ENCODE measurements at places on chromosomes 3 and 15.

DNA sequence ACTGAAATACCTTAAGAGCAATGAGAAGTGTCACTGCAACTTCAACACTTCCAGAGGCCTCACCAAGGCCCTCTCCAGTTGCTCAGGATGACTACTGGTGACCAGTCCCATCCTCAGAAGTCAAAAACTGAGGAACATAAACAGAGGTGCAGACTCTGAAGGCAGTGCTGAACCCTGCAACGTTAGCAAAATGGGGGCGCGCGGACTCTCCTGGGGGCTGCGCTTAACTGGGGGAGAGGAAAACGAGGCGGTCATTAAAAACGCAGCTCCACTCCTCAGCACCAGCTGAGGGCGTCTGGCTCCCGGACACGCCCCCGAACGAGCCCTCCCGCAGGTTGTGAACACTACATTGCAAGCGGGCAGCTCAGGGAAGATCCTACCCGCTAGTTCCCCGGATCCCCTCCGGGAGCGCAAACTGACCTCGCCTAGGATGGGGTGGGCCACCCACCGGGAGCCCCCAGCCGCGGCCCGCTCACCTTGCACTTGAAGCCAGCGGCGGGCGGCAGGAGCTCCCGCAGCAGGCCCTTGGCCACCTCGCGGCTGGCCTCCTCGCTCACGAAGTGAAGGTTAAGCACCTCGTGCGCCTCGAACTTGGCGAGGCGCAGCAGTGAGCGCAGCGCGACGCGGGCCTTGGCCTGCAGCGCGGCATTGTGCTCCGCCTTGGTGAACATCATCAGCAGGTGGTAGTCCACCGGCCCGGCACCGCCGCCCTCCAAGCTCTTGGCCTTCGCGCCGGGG lies 711 bp downstream of the XXYLT1 start:
- DNase-seq = peak; percentile 65

- DNase-seq = peak; percentile 20
Observed at GRCh38 chr3:24387493-24387892, 107.2 kb downstream of the THRB start.

DNA sequence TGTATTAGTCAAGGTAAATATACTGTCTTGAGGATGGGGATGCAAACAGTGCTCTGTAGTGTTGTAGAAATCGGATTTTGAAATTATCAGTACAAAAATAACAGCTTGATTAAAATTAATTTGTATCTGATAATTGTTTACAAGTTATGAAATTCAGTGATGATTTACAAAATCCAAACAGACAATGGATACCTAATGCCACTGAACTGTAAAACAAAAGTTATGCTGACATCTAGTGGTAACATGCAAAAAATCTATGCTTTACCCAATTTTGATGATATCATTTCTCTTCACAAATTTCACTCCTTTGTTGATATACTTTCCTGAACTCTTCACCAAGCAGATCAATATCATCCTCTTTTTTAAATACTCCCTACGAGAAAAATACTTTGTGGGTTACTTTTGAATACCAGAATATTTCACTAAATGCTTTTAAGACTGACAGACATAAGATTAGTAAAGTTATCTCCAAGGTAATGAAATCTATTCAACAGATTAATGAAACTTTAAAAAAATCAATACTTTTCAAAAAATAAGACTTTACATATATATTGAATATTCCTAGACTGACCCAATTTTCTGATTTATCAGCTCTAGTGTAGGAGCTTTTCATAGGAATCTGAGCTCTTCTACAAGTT lies 36.0 kb downstream of the MNS1 start:
- peak; percentile 42 for DNase-seq

GRCh38 chr3:31234145-31234544 lies 298.6 kb upstream of the STT3B start:
- DNase-seq = no peak

- DNase-seq = peak; percentile 70
Observed at GRCh38 chr3:156150434-156151066, 30.2 kb downstream of the KCNAB1 start.

DNA sequence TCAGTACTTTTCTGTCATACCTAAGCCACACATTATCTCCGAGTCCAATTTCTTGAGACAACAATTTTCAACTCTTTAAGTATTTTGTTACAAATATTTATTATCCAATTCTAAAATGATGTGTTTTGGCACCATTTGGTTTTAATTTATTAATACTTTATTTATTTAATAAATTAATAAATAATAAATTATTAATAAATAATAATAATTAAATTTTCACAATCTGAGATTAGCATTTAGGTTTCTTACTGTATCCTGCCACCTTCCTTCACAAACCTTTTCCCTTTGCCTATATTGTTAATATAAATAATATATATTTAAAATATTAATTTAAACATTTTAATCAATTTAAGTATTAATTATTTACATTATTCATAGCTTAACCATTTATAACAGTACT lies 23.9 kb downstream of the TMEM207 start:
- no peak for DNase-seq

- no peak for DNase-seq
Observed at GRCh38 chr3:143306407-143306806, 186.8 kb downstream of the CHST2 start.

DNA sequence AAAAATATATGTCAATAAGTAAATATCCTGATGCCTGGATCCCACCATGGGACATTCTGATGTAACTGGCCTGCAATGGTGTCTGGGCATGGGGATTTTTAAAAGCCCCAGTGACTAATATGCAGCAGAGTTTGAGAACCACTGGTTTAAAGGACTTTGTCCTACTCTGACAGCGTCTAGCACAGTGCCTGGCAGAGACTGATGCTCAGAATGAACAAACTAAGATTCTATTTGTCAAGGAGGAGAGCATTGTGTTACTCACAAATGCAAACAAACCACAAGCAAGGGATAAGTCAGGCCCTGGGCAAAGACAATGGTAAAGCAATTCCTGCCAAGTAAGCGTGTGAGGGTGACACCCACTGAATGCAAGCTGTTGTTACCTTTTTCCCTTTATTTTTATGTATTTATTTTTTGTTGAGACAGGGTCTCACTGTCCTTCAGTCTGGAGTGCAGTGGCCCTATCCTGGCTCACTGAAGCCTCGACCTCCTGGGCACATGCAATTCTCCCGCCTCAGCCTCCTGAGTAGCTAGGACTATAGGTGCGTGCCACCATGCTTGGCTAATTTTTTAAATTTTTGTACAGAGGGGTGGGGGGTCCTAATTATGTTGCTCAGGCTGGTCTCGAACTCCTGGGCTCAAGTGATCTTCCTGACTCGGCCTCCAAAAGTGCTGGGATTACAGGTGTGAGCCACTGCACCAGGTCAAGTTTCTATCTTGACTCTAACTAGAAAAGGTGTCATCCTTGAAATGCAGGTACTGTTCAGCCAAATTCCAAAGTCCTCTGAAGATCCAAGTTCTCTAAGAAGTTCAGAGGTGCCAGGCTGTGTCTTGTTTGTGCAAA lies 909 bp upstream of the GPD1L start:
- DNase-seq = peak; percentile 23

DNA sequence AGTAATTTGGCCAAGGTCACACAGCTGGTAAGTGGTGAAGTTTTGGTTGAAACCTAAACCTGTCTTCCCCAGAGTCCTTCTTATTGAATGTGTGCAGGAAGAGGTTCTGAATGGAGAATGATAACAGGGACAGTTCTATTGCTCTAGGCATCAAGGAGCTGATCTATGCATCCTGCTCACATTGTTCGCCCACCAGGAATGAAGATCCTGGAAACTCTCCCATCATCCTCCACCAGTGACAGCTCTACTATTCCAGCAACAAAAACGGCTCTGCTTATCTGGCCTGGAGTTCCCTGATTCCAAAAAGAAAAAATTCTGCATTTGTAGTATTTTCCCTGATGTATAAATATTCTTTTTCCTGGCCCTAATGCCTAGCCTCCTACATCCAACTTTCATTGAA lies 16.4 kb upstream of the TNFAIP8L3 start:
- no peak for DNase-seq

GRCh38 chr3:61626484-61626883 lies 65.1 kb downstream of the PTPRG start:
- no peak for DNase-seq

GRCh38 chr3:186589121-186589520 lies 18.6 kb downstream of the DNAJB11 start:
- DNase-seq = no peak

GRCh38 chr3:53773611-53774368 lies 72.4 kb downstream of the CHDH start:
- no peak for DNase-seq

GRCh38 chr3:54793171-54793570 lies 134.7 kb downstream of the LRTM1 start:
- no peak for DNase-seq

DNA sequence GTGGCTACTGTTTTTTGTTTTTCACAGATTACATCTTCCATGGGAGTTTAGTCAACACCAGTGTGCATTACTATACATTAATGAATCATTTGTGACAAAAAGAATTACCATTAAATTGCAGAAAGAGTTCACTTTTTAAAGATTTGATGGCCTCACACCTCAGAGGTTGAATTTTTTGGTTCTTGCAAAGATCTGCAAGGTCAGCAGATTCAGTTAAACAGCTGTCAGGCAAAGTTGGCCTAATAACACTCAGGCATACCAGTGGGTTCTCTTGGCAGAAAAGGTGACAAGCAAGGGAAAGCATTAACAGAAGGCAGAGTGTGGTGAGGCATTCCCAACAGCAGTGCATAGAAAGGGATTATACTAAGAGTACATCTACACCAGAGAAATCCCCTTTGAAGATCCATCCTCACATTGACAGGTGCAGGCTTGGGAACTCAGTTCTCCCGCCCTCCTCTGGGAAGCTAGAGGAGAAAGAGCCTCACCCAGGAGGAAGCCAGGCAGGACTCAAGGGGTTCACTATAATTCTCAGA lies 24.3 kb upstream of the PTX3 start:
- no peak for DNase-seq

GRCh38 chr15:37084602-37085001 lies 15.7 kb downstream of the MEIS2 start:
- DNase-seq = no peak

GRCh38 chr3:143475981-143476380 lies 356.4 kb downstream of the CHST2 start:
- no peak for DNase-seq

DNA sequence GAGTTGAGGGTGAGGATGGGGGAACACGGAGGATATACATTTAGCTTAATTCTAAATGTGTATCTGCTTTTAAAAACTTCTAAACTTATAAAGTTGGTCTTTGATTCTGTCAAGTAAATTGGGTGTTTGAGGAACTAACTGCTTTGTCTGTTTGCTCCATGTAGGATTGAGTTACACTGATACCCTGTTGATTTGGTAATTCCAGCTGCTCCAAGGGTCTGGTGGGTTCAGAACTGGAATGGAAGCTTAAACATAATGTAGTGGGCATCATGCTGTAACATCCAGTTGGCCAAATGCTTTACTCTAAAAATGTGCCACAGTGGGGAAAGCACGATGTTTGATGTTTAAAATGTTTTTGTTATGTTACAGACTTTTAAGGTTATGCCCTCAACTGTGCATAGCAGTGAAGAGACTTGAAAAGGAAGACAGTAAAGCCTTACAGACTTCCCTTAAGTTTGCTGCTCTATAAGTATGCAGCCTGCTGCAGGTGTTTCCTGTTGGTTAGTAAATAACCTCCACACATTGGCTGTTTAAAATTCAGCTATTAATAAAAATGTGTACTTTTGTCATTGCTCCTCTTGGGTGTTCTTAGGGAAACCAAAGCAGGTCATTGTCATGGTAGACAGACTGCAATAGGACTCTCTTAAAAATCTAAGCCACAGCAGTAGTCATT lies 5.9 kb upstream of the EDEM1 start:
- no peak for DNase-seq

- DNase-seq = no peak
Observed at GRCh38 chr15:80674245-80674614, 20.9 kb upstream of the ABHD17C start.

DNA sequence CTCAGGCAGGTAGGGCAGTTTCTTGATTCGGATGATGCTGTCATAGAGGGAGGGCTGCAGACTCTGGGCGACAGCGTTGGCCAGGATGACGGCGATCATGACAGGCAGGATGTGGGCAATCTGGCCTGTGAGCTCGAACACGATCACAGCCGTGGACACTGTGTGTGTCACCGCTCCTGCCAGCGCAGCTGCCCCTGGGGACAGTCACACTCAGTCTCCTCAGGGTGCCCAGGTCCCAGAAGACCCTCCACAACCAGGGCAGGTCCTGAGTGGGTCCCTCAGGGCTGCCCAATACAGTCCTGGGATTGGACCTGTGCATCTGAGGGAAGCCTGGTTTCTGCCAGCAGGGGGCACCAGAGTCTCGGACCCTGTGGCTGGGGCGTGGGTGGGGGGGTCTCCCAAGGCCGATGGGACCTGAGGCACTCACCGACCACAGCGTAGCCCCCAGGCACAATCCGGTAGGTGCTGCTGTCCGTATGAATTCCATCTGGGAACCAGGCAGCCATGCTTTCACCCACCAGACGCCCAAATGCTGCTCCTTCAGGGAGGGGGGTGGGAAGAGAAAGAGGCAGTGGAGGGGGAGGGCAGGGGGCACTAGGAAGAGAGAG lies 7.2 kb downstream of the CLCN2 start:
- no peak for DNase-seq

DNA sequence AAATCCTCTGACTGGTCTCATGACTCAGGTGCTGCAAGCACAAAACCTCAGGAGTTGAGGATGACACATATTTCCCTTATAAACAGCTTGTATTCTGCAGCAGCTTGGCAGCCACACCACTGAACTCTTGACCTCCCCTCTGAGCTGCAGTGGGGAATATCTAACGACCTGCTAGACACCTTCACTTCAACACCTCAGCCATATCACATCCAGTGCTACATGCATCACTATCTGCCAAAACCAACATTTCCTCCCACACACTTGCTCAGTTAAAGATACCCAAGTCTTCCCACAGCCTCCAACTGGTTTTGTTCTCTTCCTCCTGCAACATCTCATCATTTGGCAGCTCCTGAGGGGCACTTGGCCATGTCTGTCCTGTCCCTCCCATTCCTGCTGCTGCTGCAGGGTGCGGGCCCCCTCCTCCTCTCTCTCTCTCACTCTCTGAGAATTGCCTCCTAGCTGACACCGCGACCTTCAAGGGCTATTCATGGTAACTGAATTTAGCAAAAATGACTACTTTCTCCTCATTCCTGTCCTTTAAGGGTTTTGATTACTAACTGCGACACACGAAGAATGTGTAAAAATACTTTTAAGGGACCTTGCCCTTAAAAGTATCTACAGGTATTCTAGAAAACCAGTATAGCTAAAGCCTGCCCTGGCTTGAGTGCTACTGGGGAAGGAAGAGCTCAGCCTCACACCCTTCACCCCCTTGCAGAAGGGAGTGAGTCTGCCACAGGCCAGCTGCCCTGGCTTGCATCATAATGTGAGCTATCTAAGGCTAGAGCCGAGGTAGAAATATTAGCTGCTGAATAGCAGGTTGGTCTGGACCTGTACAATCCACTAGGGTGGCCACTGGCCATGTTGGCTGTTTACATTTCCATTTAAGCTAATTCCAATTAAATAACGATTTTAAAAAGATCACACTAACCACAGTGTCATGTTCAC lies 5.0 kb upstream of the CCR9 start:
- DNase-seq = no peak
